ENCODE measurements at places on chromosomes 3 and 15. TPM values are rescaled to one million over a fixed set of nuclear protein-coding genes. Genes with fewer than 3 reads are reported as not detected.

Gene CELF6
- total RNA-seq = 0.13 TPM

Gene FETUB
- total RNA-seq = not detected

Gene SLC30A4
- total RNA-seq = 2.3 TPM

Gene FSD2
- 18.5 TPM for total RNA-seq

Gene KNG1
- total RNA-seq = not detected

Gene GOLGA8S
- total RNA-seq = not detected

Gene TRANK1
- total RNA-seq = 2.3 TPM

Gene MUC4
- total RNA-seq = 0.27 TPM

Gene ARL13B
- total RNA-seq = 2.7 TPM

Gene PAK6
- total RNA-seq = not detected

Gene CD200
- total RNA-seq = 0.76 TPM

Gene CYP8B1
- total RNA-seq = 0.62 TPM

Gene CLDN1
- total RNA-seq = 0.25 TPM

Gene KBTBD13
- total RNA-seq = 0.46 TPM

Gene C3orf85
- not detected for total RNA-seq

Gene GOLGA6D
- total RNA-seq = not detected

Gene SIAH2
- 16.8 TPM for total RNA-seq

Gene EAF2
- 5.7 TPM for total RNA-seq
